ENCODE measurements at places on chromosomes 11 and 22.

- DNase-seq = no peak
Measured at GRCh38 chr11:2308713-2309112, 6.9 kb downstream of the TSPAN32 start.

DNA sequence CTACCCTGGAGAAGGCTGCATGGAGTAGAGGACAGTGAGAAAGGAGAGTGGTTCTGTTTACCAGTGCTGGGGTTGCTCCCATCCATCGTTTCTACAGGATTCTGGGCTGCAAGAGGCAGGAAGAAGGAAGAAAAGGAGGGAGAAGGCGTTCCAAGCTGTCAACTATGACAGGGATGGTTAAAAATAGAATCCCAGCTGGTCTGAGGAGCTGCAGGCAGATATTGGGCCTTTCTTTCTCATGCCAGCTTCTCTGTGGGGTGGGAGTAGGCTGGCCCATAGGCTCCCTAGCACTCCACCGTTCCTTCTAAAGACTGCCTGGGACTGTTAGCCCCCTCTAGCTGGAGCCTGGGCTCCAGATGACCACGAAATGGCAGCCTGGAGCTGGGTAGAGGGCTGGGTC, 13.6 kb downstream of the CCKBR start:
- no peak for DNase-seq

- DNase-seq = no peak
Measured at GRCh38 chr11:120220747-120221037, 9.9 kb downstream of the OAF start.

GRCh38 chr11:38814670-38815069, 2216.6 kb upstream of the RAG2 start:
- DNase-seq = peak; percentile 2

- DNase-seq = no peak
Measured at GRCh38 chr22:20741634-20742581, 32.0 kb upstream of the SERPIND1 start.

GRCh38 chr11:46736615-46737014, 17.6 kb downstream of the F2 start:
- no peak for DNase-seq

GRCh38 chr11:32430568-32431381, 4.6 kb downstream of the WT1 start:
- DNase-seq = peak; percentile 47

DNA sequence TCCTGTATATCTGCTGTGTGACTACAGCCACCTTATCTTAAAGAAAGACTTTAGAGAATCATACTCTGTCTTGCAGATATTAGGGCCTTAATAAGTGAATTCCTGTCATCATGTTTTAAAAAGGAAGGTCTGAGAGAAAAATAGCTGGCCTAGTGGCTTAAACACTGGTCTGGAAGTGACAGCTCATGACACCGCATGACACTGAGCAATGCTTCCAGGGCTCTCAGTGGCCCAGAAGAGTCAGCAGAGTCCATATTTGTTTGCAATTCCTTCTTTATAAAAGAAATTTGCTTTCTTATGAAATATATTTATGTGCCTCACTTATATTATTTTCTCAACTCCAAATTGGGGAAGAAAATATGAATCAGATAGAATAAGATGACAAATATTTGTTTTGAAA, 33.0 kb downstream of the MMP20 start:
- no peak for DNase-seq

GRCh38 chr11:19145319-19145718, 28.4 kb downstream of the ZDHHC13 start:
- no peak for DNase-seq

DNA sequence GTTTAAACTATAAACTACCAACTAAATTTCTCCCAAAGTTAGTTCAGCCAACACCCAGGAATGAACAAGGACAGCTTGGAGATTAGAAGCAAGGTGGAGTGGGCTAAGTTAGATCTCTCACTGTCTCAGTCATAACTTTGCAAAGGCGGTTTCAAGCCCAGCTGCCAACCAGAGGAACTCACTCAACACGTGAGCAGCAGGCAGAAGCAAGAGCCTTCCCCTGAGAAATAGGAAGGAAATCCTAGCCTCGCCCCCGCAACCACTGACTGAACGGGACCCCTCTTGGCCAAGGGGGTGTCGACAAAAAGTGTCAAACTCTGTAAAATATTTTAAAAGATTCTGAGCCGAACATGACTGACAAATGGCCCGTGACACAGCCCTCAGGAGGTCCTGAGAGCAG, 4.4 kb upstream of the KRTAP5-9 start:
- no peak for DNase-seq

DNA sequence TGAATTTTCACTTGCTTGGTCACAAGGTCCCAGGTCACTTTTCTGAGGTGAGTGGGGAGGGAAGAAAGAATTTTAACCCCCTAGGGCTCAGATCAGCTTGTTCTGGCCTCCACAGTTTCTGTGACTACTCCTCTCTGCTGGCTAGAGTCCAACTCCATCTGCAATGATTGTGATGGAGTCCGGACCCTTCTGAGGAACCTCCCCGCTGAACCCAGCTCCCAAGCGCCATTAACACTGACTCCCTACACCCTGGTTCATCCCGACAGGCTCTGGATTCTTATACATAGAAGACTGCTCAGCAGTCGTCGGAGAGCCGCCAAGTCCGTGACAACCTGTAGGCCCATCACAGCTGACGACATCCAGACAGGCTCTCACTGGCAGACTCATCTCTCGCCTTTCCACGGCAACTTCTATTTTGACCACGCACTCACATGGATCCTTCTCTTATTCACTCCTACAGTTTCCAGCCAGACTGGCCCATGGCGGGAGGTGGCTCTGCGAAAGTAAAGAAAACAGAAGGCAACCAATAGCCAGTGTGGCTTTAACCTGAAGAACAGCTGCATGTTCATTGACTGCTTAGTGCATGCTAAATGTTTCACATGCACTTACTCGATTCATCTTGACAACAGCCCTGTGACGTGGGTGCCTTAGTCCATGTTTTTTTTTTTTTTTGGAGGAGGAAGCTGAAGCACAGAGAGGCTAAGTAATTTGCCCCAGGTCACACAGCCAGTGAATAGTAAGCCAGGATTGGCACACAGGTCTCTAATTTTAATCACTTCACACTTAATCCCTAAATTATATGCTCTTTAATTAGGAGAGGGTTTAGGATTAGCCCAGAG, 68.0 kb upstream of the PRDM11 start:
- no peak for DNase-seq

GRCh38 chr22:40021401-40022000, 26.7 kb downstream of the FAM83F start:
- DNase-seq = no peak

GRCh38 chr11:28417601-28418323, 309.6 kb downstream of the METTL15 start:
- DNase-seq = no peak

GRCh38 chr22:43100225-43100624, 10.3 kb upstream of the BIK start:
- peak; percentile 13 for DNase-seq

GRCh38 chr22:23127788-23128187, 14.0 kb downstream of the RSPH14 start:
- no peak for DNase-seq

DNA sequence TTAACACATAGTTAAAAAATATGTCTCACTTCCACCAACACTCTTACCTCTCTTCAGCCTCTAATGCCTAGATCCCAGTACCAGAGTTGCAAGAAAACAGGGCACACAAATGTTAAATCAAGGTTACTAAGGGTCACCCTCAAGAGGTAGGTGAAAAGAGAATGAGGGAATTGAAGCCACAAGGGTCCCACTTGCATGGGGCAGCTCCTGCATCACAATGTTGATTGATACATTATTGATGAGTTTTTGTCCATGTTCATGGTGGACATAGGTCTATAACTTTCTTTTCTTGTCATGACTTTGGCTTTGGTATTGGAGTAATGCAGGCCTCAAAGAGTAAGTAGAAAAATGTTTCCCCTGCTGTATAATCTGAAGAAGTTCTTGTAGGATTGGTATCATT, 46.0 kb upstream of the IGLL5 start:
- no peak for DNase-seq

- no peak for DNase-seq
Measured at GRCh38 chr11:114058871-114059277, 637 bp upstream of the ZBTB16 start.

- DNase-seq = no peak
Measured at GRCh38 chr22:42317691-42318547, 47.5 kb upstream of the TCF20 start.

DNA sequence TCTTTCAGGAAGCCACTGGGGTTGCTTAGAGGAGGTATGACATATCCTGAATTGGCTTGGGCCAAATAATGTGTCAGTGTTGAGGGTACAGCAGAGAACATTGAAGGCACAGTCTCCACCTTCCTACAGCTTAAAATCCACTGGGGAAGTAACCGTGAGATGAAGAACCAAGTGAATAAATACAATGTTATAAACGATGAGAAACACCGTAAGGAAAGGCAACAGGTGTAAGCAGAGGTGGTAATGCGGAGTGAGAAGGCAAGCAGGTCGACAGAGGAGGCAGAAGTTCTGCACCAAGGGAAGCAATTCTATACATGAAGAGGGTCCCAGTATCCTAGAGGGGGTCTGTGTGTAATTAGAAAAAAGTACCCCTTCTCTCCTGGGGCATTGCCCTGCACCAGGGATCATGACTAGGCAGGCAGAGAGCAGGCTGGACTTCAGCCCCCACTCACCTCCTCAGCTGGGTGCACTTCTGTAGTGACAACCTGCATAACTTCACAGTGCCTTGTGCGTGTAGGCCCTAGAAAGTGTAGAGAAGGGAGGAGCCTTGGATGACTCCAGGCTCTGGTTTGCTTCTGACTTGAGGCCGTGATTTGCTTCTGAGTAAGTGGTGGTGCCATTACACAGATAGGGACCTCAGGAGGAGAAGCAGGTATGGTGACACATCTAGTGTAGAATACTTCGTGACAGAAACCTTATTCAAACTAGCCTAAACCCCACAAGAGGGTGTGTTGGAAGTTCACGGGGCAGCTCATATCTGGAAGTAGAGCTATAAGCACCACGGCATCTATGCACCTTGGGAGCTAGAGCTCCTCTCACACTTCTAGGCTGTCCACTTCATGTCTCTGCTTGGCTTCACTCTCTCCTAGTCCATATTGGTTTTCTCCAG, 4.9 kb downstream of the MYOD1 start:
- DNase-seq = no peak

DNA sequence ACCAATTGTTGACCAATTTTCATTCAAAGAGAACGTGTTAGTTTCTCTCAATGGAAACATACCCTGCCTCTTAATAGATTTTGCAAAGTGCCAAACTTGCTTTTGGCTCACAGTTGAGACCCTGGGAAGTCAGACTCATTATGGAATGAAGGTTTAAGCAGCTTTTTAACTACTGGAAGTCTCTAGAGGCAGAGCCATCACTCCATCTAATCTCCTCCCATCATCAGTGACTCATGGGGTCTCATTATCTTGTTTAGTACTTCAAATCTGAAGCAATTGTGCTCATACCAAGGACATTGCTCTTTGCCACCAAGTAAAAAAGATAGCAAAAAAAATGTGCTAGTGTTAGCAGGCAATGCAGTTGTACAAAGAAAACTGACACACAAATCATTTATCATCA, 537.1 kb upstream of the LRRC4C start:
- DNase-seq = no peak

- no peak for DNase-seq
Measured at GRCh38 chr11:69658626-69659450, 16.3 kb downstream of the LTO1 start.

DNA sequence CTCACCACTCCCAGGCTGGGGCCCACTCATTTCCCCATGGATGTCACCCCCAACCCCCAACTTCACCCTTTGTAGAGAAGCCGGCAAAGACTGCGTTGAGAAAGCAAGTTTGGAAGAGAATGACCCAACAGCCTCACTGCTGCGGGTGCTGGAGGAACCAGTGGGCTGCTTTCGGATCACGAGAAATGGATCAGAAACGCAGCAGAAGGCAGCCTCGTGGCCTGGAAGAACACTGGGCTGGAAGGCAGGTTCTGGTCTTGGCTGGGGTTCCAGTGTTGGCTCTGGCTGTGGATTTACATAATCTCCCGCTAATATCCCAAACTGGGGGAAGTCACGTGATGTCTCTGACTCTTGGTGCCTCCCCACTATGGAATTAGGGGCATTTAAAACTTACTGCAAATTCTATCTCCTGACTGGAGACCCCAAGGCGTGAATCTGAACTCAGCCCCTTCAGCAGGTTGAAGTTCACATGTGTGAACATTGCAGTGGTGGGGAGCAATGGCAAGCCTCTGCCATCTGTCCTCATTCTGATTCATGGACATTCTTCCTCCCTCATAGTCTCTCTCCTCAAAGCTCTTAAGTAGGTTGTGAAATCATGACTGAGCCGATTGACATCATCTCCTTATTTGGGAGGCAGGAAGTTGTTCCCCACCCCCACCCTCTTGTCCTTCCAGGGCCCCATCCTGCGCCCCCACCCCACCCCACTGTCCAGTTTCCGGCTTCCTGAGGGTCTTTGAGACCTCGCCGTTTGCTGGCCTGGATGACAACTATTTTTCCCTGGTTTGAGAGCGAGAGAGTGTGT, 37.0 kb upstream of the TIMP3 start:
- DNase-seq = no peak

GRCh38 chr11:49302360-49302759, 94.0 kb upstream of the FOLH1 start:
- DNase-seq = no peak

DNA sequence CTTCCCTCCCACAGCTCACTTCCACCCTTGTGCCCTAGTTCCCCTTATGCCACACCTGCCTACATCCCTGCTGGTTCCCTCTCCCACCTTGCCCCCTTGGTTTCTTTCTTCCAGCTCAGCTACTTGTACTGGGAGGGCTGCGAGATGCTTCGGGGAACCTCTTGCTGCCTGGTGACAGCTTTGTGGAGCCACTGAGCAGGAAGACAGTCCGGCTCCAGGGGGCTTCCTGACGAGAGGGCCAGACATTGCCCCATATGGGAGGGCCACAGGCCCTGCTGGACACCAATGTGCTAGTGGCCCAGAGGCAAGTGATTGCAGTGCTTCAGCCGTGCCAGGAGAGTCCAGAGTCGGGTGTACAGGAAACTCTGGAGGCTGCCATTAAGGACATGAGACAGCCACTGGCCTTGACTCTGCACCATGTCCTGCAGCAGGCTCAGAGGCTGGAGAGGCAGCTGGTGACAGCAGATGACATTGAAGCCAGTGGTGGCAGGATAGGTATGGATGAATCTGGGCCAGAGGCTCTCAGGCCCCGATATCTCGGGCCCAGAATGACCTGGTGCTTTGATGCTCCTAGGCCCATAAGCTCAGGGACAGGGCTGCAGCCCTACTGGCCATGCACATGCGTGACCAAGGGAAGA, 54.3 kb downstream of the BTG4 start:
- no peak for DNase-seq

DNA sequence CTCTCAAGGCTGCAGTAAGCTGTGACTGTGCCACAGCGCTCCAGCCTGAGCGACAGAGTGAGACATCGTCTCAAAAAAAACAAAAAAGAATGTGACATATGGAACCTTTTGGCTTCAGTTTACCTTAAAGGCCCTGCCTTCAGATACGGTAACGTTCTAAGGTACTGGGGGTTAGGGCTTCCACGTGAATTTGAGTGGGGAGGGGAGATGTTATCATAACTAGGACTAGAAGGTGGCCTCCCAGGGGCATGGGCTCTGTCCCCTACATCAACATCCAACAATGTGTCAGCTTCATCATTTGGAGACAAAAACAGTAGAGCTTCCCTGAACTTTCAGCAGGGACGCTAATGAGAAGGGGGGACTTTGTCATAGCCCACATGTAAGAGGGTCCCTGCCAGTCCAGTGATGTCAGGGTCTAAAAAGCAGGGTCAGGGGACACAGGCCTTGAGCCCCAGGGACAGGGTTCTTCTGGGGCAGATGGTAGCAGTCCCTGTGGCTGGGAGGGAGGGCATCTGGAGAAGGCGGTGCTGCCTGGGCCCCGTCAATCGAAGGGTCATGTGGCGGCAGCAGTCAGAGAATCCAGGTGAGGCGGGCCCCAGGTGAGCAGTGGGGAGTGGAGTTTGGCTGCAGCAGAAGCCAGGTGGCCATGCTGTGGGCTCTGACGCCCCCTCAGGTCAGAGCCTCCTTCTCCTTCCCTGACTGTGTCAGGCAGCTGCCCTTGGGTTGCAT, 79.8 kb downstream of the BCR start:
- no peak for DNase-seq
